ENCODE measurements at places on chromosomes 5 and 9.
A peak's percentile ranks its signal among the peaks of the same experiment; 100 is the strongest.

DNA sequence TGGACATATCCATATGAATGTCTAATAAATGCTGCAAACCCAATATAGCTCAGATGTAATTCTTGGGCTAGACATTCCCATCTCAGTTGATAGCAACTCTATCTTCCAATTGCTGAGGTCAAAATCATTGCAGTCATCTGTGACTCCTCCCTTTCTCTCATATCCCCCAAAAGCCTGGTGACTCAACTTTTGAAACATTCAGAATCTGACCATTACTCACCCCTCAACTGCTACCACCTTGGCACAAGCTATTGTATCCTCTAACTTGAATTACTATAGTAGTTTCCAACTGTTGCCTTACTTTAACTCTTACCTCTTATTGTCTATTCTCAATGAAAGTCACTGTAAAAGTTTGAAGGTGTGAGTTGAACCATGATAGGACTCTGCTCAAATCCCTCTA lies 600.1 kb upstream of the RGMB start:
- DNase-seq, result no peak

DNA sequence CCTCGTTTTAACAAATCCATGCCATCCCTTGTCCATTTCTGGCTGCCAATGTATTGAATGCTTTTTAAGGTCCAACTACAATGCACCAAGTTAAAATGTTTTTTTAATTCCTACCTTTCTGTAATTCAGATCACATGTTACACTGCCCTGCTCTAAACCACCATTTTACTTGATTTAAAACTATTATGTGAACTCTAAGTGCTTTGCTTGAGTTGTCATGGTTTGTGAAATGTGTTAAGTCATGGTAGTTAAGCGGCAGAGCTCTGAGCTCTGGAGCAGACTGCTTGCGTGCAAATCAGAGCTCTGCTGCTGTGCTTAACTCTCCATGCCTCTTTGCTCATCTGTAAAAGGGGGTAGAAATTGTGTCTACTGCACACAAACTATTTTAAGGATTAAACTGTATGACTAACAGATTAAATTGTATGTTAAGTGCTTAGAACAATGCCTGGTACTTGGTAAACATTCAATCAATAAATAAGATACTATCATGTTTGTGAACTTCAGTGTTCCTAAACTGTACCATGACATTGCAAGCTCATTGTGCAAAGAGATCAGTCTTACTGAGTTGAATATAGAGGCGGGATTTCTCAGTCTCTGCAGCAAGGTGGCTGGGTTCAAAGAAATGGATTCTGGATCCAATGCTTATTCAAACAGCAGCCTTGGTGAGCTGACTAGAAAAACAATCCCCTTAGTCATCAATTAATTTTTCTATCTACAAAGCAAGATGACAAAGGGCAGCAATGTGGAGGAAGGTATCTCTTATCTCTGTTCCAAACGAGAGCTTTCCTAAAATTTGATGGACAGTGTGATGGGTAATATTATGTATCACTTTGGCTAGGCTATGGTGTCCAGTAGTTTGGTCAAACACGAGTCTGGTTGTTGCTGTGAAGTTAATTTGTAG lies 16.1 kb upstream of the CMBL start:
- DNase-seq, result no peak

- DNase-seq, result no peak
Measured at GRCh38 chr5:177334781-177335700, 16.4 kb downstream of the LMAN2 start.

DNA sequence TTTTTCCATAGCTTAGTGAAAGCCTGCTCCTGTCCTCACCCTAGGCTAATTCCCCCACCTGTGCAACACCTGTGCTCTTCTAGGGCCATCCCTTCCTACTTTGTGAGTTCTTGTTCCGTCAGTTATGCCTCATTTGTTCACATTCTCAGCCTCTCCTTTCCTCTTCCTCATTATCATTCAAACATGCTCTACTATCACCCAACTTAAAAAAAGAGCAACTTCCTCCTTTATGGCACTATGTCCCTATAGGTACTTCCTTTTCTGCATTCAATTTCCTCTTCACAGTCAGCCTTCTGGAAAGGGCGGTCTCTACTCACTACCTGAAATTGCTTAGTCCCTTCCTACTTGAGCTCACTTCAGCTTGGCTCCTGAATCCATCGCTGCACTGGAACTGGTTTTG lies 111.8 kb upstream of the LHFPL2 start:
- DNase-seq, result no peak

DNA sequence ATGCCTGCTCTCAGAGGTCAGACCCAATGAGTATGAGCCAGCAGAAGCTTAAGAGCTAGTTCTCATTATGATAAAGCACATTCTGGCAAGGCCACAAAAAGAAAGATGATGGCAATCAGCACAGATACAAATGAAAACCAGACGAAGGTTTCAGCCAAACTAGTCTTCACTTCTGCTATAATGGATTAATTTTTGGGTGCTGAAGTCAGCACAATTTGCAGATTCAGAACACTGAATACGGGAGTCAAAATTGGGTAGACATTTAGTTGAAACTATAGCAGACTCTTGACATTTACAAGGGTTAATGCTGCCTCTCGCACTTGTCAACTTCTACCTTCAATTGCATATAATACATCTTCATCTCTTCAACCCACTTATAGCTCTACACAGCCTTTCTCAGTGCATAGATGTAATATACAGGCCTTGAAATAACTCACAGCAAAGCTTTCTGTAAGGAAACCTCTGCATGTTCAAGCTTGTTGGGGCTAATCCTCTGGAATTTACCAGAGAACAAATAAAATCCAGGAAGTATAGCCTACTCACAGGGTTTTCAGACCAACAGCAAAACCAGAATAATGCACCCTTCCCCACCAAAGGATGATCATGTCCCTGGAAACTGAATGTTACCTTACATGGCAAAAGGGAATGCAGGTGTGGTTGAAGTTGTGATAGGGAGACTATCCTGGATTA lies 77.1 kb downstream of the BAAT start:
- no peak for DNase-seq

DNA sequence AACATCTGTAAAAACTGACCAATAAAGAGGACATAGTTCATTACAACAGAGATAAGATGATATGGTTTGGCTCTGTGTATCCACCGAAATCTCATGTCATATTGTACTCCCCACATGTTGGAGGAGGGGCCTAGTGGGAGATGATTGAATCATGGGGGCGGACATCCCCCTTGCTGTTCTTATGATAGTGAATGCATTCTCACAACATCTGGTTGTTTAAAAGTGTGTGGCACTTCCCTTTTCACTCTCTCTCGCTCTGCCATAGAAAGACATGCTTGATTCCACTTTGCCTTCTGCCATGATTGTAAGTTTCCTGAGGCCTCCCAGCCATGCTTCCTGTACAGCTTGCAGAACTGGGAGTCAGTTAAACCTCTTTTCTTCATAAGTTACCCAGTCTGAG lies 292.8 kb downstream of the SLF1 start:
- no peak for DNase-seq

- DNase-seq, result no peak
Measured at GRCh38 chr5:141359790-141360426, at the start of gene PCDHGB2. Gene PCDHGB2, plus strand, starts transcription at chr5:141359994. Its CDS starts 142 bp downstream, at chr5:141360136.

DNA sequence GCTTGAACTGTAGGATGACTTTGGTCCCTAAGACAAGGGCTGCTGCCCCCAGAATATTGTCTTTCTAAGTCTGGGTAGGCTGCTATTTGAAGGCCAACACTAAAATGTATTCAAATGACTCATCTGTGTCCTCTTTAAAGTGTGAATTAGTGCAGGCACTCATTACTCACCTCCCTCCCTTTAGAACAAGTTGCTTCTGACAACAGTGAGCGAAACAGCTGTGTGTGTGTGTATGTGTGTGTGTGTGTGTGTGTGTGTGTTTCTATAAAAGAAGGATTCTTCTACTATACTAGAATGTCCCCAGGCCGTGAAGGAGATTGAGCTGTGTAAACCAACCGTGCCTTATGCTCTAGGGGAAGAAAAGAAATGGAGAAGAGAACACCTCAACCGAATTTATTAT lies 1337.2 kb downstream of the PTPRD start:
- DNase-seq, result no peak

DNA sequence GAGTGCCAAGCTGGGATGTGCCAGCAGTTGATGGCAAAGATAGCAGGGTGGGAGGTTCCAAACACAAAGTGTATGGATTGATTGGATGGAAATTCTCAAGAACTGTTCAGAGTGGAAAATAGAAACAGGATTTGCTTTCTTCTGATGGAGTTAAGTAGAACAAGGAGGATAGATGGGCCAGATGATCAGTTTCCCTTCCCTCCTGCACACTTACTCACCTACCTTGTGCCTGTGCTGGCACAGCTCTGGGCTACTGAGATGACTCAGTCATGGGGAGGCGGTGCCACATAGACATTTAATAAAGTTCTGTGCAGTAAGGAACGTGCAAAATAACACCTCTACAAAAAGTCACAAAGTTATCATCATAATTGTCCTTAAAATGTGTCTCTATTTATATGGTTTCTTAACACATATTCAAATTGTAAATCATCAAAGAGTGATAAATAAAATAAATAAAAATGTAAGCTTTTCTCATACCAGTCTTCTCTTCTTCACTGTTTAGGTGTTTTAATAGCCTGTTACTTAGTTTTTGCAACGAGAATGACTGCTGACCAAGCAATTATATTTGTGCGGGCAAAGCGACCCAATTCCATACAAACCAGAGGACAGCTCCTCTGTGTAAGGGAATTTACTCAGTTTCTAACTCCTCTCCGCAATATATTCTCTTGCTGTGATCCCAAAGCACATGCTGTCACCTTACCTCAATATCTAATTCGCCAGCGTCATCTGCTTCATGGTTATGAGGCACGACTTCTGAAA lies 12.7 kb downstream of the PTPDC1 start:
- no peak for DNase-seq

- peak; percentile 78 for DNase-seq
Measured at GRCh38 chr5:100840370-100840769, 62.7 kb downstream of the ST8SIA4 start.

DNA sequence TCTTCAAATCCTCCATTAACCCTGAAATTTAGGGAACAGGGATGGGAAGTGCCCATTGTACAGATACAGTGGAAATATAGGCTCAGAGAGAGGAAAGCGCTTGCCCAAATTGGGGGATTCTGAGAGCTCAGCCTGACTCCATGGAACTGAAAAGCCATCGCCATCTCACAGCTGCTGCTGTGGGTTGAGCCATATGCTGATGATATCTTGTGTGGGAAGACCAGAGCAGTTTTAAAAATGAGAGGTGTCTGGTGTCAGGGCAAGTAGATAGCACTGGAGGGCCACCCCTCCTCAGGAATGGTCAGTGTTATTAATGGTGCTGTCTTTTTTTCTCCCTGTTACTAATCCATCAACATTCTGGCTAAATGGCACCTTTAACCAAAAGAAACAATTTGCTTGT lies 50.9 kb upstream of the C5orf58 start:
- no peak for DNase-seq

- no peak for DNase-seq
Measured at GRCh38 chr5:76229900-76230299, 146.7 kb downstream of the SV2C start.

DNA sequence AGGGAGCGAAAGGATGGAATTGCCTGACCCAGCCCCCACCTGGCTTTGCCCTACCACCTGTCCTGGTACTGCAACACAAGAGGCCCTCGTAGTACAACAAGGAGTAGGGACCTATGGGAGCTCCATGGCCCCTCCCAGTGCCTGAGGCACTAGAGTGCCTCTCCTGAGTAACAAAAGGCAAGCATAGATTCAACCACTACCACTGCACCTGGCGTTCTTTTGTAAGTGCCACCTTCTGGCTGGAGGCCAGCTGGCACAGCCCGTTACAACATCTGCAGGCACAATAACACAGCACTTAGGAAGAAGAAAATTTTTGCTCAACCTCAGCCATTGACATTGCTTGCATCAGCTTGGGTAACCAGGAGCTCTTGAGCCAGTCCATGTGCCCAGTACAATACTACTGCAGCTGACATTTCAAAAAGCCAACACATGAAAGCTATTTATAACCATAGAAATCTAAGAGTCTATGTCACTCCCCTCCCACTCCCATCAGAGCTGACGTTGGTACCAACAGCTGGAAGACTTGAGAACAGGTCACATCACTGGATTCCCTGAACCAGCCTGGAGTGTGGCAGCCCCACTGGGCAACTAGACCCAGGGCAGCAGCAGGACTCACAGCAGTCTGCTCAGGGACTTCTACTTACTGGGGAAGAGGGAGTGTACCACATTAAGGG lies 17.7 kb upstream of the FAM174A start:
- no peak for DNase-seq

DNA sequence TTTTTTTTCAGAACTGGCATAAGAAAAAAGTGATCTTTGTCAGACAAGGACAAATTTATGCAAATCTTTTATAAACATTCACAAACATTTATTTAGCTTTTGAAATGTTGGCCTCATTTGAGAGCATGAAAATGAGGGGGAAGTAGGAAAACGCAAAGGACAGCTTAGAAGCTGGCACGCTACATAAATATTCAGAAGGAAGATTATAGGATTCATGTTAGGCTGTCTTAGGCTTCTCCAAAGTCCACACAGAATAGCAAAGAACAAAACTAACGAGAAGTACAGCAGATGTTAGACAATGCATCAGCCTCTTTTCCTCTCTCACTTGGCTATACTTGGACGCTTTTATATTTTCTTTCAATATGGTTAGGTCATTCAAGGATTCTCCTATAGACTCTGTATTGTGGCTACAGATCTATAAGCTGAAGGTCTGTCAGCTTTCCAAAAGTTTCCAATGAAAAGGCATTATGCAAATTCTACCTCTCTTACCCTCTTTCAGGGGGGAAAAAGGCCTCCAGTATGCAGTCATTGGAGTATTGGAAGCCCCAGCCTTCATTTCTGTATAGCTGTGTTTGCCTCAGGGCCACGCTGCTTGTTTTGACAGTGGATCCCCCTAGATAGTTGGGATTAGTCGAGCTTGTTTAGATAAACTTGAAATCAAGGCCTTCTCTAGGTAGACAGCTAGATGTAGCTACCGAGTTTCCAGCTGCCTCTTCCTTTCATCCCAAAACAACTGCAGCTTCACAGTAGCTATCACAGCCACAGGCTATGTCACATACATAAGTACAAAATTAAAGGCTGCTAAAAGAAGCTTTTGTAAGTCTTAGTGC lies 153.0 kb downstream of the DENND1A start:
- no peak for DNase-seq

DNA sequence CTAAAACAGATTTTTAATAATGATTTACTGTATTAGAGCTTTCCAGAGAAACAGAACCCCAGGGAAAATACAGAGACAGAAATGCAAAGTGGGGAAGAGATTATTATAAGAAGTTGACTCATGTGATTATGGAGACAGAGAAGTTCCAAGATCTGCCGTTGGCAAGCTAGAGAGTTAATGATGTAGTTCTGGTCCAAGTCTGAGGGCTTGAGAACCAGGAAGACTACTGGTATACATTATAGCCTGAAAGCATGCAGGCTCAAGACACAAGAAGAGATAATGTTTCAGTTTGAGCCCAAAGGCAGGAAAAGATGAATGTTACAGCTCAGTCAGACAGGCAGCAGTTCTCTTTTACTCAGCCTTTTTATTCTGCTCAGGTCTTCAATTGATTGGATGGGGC lies 98.8 kb upstream of the NFIL3 start:
- no peak for DNase-seq

Data from natural killer cell treated with Interleukin-12 subunit alpha and Interleukin-12 subunit beta and Interleukin-15 and Interleukin-18, amount 100 ng/mL, for 72 hours (primary cell).